Mesenteric fat pad (tissue), 1 donor: ENCODE measurements at places on chromosomes 3 and 15. TPM values are rescaled to one million over a fixed set of nuclear protein-coding genes. Genes with fewer than 3 reads are reported as not detected.

The ANKDD1A gene
- total RNA-seq = 19.3 TPM

The SI gene
- total RNA-seq = 1.0 TPM

The KLF13 gene
- total RNA-seq = 41.8 TPM

The SLC9A9 gene
- total RNA-seq = 21.0 TPM

The CFAP20DC gene
- not detected for total RNA-seq

The GOLGA8M gene
- 5.8 TPM for total RNA-seq

The CGNL1 gene
- total RNA-seq = 2.4 TPM

The CD80 gene
- total RNA-seq = 1.3 TPM

The MFN1 gene
- total RNA-seq = 48.0 TPM

The MORC1 gene
- total RNA-seq = not detected

The SCN5A gene
- 0.58 TPM for total RNA-seq

The STIMATE gene
- total RNA-seq = 20.8 TPM

The WDR49 gene
- total RNA-seq = 0.64 TPM

The CPA3 gene
- total RNA-seq = 5.5 TPM

The CILP gene
- 27.3 TPM for total RNA-seq

The HRG gene
- not detected for total RNA-seq
